ENCODE measurements at places on chromosomes 3 and 15.

- no peak for DNase-seq
Measured at GRCh38 chr3:56979791-56980190, 80.7 kb upstream of the SPATA12 start.

- DNase-seq, result no peak
Measured at GRCh38 chr3:119582178-119582577, 2.9 kb downstream of the ADPRH start.

DNA sequence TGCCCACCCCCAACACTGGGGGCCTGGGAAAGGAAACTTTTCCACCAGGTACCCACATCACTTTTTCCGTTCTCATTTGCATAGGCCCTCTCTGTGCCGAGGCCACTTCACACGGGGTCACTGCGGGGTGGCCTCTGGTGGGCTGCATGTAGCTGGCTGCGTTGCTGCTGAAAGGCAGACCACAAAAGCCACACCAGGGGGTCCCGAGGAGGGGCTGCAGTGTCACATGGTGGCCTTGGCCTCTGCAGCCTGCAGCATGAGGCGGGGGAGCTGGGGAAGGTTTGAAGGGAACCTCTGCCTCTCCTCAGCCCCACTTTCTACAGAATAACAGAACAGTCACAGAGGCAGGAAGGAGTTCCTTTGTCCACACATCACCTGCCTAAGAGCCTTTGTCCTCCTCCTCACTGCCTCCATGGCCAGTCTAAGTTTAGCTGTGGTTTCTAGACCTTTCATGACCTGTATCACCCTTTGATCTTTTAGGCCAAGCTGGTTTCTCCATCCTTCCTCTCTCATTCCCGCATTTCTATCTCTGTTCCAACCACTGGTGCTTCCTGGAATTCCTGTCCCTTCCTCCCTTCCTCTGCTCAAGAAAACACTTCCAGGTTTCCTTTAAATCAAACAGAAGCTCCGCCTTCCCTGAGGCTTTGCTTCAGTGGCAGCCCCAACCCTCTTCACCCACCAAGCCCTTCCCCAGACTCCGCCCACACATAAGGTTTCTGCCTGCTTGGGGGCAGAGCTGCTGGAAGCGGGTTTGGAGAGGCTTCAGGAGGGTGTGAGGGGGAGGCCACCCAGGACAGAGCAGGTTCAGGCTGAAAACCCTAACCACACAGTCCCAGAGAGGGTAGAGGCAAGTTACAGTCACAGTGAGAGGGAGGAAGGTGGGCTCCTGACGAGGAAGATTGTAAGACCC lies 150.7 kb upstream of the TLE3 start:
- DNase-seq, result peak; percentile 49

- DNase-seq, result no peak
Measured at GRCh38 chr3:185082149-185082548, 70.7 kb downstream of the C3orf70 start.

DNA sequence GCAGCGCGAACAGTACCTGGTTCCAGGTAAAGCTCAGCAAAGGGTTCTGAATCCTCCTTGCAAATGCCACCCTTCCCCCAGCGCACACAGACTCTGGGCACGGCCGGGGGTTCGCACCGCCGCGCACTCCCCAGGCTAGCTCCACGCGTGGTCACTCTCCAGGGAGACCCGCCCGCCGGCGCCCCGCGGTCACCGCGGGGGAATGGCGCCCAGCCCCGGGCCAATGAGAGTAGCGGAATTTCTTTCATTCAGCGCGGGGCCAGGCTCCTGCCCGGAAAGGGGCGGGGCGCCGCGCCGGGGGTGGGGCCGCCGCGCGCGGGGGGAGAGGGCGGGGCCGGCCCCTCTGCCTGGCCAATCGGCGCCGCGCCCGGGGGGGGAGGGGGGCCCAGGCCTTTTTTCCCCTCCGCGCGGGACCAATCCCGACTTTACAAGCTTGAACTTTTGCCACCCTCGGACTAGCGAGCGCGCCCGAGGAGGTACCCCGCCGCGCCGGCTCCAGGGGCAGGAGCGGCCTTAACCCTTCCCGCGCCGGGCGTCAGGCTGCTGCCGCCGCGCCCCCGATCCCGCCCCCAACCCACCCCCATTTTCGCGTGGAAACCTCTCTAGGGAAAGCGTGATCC lies 1.1 kb upstream of the SMAD6 start:
- DNase-seq, result peak; percentile 97

GRCh38 chr3:195238081-195238571 lies 32.8 kb downstream of the XXYLT1 start:
- DNase-seq, result no peak

GRCh38 chr3:48532271-48532976 lies 24.2 kb downstream of the PFKFB4 start:
- DNase-seq, result no peak

DNA sequence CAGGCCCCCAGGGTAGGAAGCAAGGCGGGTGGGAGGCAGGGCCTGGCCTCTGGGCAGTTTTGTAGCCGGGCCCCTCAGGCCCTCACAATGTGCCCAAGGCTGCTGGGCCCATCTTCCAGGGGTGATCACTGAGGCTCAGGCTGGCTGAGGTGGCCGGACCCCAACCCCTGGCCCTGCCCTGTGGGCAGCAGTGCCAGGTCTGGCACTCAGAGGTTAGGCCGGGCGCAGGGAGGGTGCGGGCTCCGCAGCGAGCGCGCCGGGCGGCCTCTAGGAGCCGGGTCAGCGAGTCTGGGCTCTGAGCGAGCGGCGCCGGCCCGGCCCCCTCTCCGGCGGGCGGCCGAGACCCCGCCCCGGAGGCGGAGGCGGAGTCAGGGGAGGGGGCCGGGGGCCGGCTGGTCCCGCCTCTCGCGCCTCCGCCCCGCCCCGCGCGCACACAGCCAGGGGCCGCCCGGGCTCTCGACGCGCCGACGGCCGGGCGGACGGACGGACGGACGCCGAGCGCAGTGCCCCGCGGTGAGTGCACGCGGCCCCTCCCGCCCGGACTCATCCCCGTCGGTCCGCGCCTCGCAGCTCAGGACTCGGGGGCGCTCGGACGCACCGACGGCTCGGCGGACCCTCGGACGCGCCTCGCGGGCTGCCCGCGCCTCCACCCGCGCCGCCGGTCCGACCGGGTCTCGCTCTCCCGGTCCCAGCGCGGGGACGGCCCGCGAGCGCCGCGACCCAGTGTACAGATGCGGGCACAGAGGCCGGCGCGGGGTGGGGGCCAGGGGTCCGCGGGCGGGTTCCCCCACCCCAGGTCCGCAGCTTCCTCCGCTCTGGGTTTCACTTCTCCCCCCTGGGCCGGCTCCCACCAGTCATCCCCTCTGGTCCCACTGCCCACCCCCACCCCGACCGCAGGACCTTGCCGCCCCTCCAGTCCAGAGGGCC lies at the start of gene FBLN2:
FBLN2 (plus strand) TSS at position 430 of the 927 bp plus-strand sequence. CDS start 21,231 bp downstream, outside the sequence.
- no peak for DNase-seq

DNA sequence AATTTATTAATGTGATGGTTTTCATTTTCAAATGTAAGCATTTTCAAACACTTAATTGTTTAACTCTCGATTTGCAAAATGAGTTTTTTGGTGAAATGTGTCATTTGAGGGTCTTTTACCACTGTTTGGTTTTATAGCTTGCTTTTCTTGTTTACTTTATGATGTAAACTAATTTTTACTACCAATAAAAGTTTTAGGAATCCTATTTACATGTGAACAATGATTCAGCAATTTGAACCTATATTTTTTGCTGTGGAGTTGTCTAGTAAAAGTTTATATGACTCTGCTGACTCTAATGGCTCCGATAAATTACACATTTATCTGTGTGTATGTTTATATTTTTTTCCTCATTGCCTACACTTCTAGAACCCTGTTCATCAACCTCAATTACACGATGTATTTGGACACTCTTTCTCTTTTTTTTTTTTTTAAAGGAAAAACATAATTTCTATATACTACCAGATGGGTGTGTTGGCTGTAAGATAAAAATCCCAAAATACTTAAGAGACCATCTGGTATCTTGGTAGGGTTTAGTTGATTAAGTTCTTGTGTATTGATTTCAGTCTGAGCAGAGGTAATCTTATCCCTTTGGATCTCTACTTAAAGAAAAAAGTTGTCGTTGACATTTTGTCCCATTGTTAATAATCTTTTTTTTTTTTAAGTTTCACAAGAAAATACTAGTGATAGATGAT lies 89.5 kb downstream of the PTPRG start:
- DNase-seq, result no peak

- DNase-seq, result no peak
Measured at GRCh38 chr3:32492684-32493436, 9.8 kb downstream of the CMTM6 start.

DNA sequence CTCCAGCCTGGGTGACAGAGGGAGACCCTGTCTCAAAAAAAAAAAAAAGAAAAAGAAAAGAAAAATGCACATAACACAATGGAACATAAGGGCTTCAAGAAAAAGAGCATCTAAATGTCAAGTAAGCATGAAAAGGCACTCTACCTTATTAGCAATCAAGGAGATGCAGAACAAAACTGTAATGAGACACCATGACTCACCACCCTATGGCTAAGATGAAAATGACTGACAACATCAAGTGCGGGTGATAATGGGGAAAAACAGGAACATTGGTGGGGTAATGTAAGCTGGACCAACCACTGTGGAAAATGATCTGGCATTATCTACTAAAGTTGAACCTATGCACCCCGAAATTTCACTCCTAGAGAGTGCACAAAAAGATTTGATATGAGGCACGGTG lies 19.6 kb upstream of the NSMCE3 start:
- no peak for DNase-seq

- DNase-seq, result no peak
Measured at GRCh38 chr15:92936693-92937092, 36.6 kb downstream of the CHD2 start.

DNA sequence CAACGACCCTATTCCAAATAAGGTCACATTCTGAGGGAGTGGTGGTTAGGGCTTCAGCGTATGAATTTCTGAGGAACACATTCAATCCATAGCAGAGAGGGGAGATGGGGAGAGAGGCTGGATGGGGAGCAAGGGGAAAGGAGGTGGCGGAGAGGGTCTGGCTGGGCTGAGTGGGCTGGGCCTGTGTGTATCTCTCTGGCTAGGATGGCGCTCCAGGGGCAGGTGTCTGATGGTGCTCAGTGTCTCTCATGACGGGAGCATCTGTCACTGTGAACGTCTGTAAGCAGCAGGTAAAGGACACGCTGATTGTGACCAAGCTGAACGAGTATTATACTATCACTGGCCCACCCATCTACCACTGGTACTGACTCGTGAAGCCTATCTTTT lies 159.6 kb downstream of the XXYLT1 start:
- no peak for DNase-seq

DNA sequence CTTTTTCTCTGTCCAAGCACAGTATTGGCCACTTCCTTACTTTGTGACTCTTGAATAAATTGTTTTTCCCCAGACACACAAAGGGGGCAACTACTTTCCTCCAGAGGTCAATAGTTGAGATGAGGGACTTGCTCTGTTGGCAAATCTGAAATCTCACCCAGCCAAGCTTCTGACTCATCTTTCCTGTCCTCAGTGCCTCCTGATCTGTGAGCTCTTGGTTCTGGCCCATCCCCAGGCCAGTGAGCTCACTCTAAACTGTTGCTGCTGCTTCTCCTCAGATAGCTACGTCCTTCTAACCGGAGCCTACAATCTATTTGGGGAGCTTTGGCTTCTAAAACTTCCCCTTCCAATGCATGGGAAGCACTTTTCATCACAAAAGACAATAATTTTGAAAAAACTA lies 50.0 kb upstream of the NMD3 start:
- no peak for DNase-seq

DNA sequence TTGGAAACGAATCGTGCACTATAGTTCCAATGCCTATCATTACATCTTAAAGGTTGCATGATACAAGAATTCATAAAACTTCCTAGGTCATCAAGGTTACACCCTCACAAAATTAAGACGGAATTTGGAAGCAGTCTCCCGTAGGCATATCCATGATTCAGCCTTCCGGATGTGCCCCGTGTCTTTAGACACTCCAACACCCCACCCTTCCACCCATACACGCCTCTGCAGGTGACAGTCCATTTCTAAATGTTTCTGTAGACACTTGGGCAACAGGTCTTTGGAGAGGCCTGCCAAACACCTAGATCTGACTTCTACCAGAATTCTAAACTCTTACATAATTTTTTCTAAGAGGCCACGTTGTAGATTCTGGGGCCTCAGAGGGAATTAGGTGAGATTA lies 49.8 kb downstream of the LDHAL6B start:
- peak; percentile 53 for DNase-seq

All from HT-29 (cell line).